T-helper 1 cell (primary cell): ENCODE measurements at places on chromosomes 7 and 10.

- no peak for DNase-seq
These were observed 654.6 kb upstream of the GALNT17 start for GRCh38 chr7:70477036-70478010.

- no peak for DNase-seq
These were observed 99.9 kb downstream of the LRRN3 start for GRCh38 chr7:111190804-111191203.

GRCh38 chr10:20313665-20314064 lies 497.4 kb downstream of the PLXDC2 start:
- no peak for DNase-seq

- no peak for DNase-seq
These were observed 346.0 kb downstream of the FRMD4A start for GRCh38 chr10:13984647-13985155.

- no peak for DNase-seq
These were observed 642.7 kb downstream of the IPMK start for GRCh38 chr10:57624856-57625592.

- DNase-seq: no peak
These were observed 964.9 kb downstream of the REEP3 start for GRCh38 chr10:64486149-64486548.

GRCh38 chr7:21624320-21624719 lies 81.5 kb downstream of the DNAH11 start:
- DNase-seq: no peak

GRCh38 chr7:97078023-97078969 lies 39.2 kb upstream of the SDHAF3 start:
- no peak for DNase-seq

DNA sequence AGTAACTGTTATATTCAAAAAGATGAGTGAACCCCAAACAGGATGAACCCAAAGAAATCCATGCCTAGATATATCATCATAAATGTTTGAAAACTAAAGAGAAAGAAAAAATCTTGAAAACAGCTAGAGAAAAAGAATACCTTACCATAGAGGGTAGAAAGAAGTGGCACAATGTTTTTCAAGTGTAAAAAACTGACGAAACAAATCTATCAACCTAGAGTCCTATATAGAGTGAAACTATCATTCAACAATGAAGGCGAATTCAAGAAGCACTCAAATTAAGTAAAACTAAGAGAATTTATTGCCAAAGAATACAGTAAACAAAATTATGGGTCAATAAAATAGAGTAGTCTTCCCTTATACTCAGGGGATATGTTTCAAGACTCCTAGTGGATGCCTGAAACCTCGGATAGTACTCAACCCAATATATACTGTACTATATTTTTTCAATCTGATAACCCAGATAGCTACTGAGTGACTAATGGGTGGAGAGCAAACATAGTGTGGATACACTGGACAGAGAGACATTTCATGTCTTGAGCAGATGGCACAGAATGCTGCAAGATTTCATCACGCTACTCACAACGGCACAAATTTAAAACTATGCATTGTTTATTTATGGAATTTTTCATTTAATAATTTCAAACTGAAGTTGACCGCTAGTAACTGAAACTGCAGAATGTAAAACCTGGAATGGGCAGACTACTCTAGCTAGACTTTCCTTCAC lies 52.6 kb upstream of the TMEM106B start:
- no peak for DNase-seq

DNA sequence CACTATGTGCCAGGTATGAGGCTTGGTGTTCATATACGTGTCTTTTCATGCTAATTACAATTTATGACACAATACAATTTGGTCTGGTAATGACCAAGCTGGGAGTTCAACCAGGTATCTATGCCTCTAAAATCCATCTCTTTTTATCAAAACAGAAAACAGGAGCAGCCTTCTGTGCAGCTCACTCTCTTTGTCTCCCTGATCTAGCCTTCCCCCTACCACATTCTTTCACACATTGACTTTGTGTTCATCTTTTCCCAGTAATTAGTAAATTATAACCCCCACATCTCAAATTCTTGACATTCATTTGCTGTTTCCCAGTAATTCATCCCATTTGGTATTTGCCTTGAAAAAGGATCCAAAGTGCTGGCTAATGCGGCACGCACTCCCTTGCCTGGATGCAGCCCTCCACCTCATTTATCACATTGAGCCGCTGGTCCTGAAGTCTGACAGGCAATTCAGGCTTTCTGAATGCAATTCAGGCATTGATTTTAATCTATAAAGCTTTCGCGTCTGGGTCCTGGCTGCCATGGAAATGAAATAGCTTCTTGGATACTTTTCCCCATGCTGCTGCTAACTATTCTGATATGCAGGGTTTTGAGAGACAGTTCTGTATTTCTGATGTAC lies 112.5 kb upstream of the ANKRD1 start:
- DNase-seq: no peak

GRCh38 chr10:396535-397220 lies 261.4 kb downstream of the ZMYND11 start:
- no peak for DNase-seq

- DNase-seq: no peak
These were observed 182.2 kb downstream of the SH2D4B start for GRCh38 chr10:80719935-80720334.

DNA sequence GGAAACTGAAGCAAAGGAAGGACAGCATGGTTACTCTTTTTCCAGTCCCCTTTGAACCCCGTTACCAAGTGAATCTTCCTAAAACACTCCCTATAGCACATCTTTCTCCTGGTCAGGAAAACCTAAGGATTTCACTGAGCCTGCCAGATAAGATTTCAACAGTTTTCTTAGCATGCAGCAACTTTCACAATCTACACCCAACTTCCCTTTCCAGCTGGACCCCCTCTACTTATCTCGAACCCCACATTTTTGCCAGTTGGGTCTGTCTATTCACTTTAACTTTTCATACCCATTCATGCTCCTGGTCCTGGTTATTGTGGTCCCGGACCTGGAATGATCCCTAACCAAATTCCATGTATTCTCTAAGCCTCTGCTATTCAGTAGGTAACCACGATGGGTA lies 14.9 kb upstream of the CPVL start:
- DNase-seq: no peak

DNA sequence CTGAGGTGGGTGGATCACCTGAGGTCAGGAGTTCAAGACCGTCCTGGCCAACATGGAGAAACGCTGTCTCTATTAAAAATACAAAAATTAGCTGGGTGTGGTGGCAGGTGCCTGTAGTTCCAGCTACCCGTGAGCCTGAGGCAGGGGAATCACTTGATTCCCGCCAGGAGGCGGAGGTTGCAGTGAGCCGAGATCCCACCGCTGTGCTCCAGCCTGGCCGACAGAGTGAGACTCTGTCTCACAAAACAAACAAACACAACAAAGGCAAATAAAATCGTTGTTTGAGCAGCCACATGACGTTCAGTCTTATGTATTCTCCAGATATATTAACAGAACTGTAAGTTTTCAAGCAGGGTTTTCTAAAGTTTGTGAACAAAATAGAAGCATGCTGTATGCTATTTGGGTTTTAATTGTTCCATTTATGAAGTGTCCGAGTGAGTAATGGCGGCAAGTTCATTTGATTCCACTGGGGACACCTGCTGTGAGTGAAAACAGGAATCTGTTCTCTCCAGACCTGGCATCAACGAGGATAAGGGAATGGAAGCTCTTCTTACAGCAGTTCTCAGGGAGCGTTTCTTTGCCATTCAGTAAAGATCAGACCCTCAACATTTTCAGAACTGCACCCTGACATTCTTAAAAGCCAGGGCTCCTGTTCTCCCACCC lies 122.5 kb upstream of the PITRM1 start:
- DNase-seq: no peak

DNA sequence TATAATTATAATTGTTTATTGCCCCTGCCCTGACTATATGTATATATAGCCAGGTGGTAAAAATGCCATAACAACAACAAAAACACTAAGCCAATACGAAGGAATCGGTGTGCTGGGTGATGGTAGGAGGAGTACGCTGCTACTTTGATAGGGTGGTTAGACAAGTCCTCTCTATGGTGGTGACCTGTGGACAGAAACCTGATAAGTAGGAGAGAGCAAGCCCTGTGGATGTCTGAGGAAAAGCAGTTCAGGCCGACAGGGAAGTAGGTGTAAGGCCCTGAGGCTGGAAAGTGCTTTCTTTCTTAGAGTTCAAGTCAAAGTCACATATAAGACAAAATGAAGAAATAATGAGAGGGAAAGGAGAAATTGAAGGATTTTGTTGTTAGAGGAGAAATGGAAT lies 823.8 kb upstream of the CELF2 start:
- DNase-seq: no peak

- no peak for DNase-seq
These were observed 31.7 kb downstream of the GALNTL5 start for GRCh38 chr7:151987748-151988529.

GRCh38 chr10:70931168-70931815 lies 42.9 kb upstream of the PCBD1 start:
- no peak for DNase-seq

- DNase-seq: no peak
These were observed 502.4 kb downstream of the GRM8 start for GRCh38 chr7:126750207-126750911.

DNA sequence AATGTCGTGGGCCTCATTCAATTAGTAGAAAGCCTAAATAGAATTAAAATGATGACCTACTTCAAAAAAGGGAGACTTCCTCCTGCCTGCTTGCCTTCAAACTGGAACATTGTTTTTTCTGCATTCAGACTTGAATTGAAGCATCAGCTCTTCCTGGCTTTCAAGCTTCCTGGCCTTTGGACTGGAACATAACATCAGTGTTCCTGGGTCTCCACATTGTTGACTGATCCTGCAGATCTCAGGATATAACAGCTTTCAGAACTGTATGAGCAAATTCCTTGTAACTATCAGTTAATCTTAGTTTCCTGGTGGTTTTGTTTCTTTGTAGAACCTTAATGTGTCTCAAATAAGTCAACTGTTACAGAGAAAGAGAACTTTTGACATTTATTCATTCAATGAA lies 18.6 kb downstream of the MAGI2 start:
- DNase-seq: no peak

- no peak for DNase-seq
These were observed 50.0 kb upstream of the SHH start for GRCh38 chr7:155862123-155862892.

DNA sequence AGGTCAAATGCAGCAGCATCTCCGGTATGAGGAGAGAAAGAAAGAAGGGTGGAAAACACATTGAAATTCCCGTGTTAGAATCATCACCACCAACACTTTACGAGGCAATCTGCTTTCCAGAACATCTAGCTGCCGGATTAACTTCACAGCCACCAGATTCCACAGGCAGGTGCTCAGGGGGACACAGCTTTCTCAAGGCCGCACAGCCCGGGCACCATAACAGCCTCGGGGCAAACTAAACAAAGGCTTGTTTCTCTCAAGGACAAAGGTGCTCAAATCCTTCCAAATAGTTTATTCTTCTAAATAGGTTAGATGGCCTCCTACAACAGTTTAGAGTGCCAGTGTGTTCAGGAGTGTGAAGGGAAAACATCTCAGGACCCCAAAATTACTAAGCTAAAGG lies 156.3 kb downstream of the DIP2C start:
- DNase-seq: no peak

DNA sequence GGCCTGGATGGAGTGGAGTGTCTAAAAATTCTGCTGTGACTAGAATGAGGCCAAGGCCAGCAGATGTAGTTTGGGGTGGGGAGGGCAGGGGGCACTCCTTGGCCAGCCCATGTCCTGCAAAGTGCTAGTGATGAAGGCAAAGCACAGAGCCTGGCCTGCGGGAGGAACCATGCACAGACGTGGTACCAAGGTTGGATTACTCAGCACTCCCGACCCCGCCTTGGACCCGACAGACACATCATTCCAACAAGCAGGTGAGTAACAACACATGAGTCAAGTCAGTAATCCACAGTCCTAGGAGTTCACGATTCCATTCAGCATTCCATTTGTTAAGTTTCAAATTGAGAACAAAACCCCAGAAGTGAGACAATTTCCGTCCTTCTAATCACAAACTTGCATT lies 317.3 kb downstream of the TCERG1L start:
- DNase-seq: no peak

GRCh38 chr7:815284-816216 lies 16.7 kb upstream of the SUN1 start:
- no peak for DNase-seq

- DNase-seq: no peak
These were observed 13.1 kb downstream of the EPC1 start for GRCh38 chr10:32333849-32334248.

DNA sequence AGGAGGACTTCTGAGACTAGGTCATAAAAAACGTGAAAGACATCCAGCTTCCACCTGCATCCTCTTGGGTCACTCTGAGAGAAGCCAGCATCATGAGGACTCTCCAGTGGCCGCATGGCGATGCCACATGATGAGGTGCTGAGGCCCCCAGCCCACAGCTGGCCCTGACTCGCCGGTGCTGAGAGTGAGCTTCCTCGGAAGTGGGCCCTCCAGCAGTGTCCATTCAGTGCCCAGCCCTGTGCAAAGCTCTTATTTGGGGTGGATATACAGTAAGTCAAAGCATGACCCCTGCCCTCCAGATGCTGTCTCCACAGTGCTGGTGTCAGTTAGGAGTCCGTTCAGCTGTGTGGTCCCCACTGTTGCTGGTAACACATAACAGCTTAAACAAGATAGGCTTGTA lies 93.6 kb upstream of the CHST15 start:
- DNase-seq: no peak

DNA sequence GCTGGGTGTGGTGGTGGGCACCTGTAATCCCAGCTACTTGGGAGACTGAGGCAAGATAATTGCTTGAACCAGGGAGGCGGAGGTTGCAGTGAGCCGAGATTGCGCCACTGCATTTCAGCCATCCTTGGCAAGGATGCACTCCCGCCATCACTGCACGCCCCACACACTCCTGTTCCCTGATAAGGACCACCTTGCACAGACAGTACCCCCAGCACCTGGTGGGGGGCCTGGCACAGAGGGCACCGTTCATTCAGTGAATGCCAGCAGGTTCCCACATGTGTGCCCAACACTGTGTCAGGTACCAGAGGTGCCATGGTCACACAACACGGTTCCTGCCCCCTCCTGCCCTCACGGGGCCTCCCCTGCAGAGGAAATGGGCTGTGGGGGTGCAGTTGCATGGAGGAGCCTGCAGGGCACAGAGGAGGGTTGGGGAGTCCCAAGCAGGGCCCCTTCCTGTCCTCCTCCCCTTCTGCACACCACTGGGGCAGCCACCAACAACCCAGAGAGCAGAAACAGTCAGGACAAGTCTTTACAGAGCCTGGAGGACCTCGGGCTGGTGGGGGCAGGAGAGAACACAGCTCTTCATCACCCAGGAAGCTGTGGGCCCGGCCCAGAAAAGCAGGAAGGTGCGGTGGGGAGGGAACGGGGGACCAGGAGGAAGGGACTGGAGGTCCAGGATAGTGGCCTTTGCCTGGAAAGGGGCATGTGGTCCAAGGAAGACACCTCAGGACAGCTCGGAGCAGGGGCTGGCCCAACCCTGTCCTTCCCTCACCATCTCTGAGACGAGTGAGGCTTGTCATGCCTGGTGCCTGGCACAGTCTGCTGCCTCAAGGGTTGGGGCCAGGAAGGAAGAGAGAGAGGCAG lies 7.1 kb downstream of the CRYGN start:
- peak; percentile 32 for DNase-seq
